IPS DF 6.9 (cell line): ENCODE measurements at places on chromosomes 3 and 15.
A peak's percentile ranks its signal among the peaks of the same experiment; 100 is the strongest.

DNA sequence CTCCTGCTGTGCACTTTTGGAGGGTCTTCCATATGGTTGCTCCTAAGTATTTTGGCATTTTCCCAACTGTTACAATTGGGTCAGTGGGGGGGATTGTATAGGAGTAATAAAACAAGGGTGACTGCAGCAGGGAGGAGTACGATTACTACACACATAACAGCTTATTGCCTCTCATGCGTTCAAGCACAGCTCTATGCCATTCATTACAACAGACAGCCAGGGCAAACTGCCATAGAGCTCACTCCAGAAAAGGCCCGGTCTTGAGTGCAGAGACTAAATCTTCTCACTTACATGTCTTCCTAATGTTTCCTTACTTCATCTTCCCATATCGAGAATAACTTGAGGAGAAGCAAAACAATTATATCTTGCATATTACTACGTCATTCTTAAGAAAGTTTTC lies 1.4 kb upstream of the CHMP2B start:
- DNase-seq: no peak

DNA sequence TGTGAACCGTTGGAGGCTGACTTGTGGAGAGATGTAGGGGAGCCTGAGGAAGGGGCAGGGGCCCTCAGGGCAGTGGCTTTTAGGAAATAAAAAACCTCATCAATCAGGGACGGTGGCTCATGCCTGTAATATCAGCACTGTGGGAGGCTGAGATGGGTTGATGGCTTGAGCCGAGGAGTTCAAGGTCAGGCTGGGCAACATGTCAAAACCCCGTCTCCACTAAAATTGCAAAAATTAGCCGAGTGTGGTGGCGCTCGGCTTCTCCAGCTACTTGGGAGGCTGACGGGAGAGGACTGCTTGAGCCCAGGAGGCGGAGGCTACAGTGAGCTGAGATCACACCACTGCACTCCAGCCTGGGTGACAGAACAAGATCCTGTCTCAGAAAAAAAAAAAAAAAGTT lies 7.6 kb downstream of the TTC23 start:
- DNase-seq: no peak

- no peak for DNase-seq
These were observed 303.6 kb downstream of the LSAMP start for GRCh38 chr3:116141724-116142123.

GRCh38 chr15:96585484-96586386 lies 255.2 kb downstream of the NR2F2 start:
- no peak for DNase-seq

- DNase-seq: no peak
These were observed 29.7 kb upstream of the POLG start for GRCh38 chr15:89364341-89364740.

- DNase-seq: no peak
These were observed 38.4 kb upstream of the TERB2 start for GRCh38 chr15:44918136-44918535.

GRCh38 chr3:16482770-16483531 lies 30.5 kb downstream of the RFTN1 start:
- DNase-seq: peak; percentile 50

DNA sequence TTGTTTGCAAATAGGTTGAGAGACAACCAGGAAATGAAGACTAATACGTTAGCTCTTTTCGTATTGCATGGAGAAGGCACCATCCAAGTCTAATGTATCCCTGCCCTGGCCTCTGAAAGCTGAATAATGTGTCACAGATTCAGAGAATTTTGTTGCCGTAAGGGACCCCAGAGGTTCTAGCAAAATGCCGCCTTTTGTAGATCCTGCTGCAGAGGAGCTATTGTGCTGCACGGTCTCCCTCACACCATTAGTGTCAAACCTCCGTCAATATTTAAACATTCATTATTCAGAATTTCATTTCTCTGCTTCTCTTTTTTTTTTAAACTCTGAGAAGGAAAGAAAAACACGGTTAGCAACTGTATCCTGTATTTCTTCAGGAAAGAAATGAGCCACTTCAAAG lies 238.7 kb downstream of the EPHB1 start:
- DNase-seq: no peak

DNA sequence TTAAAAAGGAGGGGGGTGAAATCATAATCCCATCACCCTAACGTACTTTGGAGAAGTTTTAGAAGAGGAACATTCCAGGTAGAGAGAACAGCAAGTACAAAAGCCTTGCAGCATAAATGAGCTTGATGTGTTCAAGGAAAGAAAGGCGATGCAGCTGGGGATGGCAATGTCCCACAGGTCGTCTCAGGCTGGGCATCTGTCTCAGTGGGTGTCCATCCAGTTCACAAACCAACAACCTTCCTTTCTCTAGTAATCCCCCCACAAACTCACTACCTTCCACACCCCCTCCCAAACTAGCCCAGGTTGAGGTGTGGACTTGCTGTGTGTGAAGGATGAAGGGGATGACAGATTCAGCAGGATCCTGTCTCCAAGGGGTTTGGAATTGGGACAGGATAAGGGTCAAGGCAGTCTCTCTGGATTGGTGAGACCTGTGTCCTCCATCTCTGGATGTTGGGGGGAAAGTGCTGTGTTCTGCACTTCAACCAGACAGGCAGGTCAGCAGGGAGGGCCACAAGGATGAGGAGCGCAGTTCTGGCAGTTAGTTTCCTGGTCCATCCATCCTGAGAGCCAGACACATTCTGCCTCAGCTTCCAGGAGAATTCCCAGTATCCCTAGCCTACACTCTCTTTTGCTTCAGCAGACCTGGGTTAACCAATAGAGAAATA lies 1.7 kb upstream of the ESYT3 start:
- DNase-seq: no peak

DNA sequence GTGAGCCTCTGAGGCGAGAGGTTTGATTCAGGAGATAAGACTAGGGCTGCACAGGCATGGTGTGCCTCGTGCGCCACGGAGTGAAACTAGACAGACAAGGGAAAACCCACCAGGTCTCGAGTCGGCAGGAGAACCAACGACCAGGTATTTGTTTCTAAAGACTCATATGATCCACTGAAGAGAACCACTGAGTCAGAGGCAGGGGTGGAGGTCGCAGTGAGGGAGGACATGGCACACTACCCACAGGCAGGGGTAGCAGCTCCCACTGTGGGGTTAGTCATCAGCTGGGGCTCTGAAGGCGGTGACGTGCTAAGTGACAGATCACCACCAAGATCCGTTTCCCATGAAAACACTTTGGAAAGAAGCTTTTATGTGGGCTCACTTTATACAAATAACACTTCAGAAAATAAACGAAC lies 45.7 kb downstream of the CHSY1 start:
- DNase-seq: no peak

GRCh38 chr3:58731673-58732072 lies 65.1 kb upstream of the FAM3D start:
- DNase-seq: no peak

DNA sequence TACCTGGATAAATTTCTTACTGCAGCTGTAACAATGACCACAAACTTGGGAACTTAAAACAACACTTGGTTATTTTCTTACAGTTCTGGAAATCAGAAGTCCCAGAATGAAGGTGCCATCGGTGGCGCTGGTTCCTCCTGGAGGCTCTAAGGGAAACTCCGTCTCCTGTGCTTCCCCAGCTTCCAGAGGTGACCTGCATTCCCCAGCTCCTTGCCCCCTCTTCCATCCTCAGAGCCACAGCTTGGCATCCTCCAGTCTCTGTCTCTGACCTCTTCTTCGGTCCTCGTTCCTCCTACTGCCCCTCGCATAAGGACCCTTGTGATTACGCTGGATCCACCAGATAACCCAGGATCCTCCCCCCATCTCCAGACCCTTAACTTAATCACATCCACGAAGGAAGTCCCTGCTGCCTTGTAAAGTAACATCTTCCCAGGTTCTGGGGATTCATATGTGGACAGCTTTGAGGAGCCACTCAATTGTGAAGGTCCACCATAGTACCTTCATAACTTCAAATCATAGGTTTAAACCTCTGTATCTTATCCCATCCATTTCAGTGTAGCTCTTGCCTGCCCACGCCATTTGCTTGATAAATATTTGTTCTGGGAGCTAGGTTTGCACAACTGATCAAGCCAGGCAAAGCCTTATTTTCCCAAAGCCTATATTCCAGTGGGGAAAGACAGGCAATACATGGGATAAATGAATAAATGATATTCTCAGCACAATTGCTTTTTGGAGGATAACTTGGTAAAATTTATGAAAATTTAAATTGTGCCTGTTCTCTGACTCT lies 34.8 kb downstream of the KLF15 start:
- DNase-seq: no peak

- no peak for DNase-seq
These were observed 135.0 kb downstream of the TFG start for GRCh38 chr3:100844063-100844936.

DNA sequence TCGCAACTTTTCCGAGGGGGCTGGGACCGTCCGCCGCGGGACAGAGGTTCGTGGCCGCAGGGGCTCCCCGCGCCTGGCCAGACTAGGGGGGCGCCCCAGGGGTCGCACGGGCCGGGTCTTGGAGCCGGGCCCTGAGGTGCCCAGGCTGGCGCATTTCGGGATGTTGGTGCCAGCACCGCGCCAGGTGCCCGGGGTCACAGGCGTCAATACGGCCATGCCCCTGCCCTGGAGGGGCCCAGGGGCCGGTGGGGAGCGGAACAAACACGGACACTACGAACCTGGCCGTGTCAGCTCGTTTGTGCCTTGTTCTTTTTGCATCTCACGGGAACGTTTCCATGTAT lies 366 bp downstream of the TM6SF1 start:
- DNase-seq: no peak

GRCh38 chr3:142174559-142174958 lies 25.2 kb upstream of the TFDP2 start:
- DNase-seq: no peak

- DNase-seq: no peak
These were observed 12.6 kb downstream of the IL12A start for GRCh38 chr3:160001148-160001760.

GRCh38 chr15:99454941-99455788 lies 110.6 kb upstream of the MEF2A start:
- DNase-seq: no peak

DNA sequence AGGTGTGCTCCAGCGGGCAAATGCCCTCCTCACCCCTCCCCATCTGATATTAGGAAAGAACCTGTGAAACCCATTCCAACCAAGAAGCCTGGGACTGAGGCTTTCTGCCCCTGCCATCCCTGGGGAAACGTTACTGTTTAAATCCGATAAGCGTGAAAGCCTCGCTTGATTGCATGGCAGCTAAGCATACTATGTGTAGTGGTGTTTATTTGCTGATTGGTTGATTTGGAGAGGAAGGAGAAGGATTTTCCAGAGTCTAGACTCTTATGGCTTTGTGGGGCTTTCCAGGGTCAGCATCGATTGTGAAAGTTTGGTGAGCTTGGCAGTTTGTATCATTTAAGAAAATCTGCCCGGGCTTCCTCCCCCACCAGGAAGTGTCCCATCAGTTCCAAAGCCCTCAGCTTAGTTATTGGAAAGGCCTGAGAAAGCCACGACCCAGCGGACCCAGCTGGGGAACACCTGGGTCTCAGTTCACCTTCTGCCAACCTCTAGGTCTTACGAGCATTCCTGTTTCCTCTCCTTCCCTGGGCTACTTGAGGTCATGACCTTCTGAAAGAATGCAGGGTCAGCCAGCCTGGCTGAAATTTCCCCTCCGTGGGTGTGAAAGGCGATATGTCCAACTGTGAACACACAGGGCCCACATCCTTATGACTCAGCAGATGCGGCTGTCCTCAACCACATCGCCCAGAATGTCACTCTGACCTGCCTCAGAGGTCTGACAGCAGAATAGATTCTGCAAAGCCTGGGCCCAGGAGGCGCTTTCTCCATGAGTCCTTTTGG lies 62.8 kb upstream of the HERC1 start:
- no peak for DNase-seq

DNA sequence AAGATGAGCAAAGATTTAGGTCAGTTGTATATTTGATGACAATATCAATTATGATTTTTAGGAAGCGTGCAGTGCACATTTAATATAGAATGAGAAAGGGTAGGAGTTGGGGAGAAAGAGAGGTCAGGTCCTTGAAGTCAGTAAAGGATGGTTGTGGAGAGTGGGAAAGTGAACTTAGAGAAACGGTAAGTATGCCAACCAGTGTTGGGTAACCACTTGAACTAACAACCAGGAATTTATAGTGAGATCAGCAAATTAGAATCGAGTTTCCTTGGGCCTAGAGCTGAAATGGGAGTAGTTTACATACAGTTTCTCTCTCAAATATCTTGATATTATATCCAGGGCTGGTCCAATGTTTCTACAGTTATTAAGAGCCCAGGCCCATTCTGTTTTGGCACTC lies 188.5 kb upstream of the RBMS3 start:
- no peak for DNase-seq
